NCI-H510A treated with DMSO at 0.1 percent for 48 hours (cell line): ENCODE measurements at places on chromosomes 4 and X.

DNA sequence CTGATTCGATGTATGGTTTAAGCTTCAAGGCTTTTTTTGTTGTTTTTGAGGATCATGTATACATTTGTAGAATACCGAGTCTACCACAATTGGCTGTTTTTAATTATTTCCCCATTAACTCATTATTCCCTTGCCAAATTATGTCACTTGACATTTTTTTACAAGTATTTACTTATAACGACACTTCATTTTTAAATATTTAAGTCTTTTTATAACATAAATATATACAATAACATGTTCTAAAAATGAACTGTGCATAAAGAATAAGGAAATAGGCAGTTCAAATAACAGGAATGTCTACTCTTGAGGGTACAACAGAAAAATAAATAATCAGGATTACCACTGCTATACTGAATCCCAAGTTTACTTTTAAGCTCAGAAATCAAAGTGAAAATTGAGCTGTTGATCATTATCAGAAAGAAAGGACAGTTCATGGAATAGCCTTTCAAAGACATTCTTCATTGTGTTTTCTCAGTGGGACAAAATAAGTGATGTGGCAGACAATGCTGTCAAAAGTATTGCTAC lies 627.5 kb downstream of the PCDH19 start:
- no peak for DNase-seq

DNA sequence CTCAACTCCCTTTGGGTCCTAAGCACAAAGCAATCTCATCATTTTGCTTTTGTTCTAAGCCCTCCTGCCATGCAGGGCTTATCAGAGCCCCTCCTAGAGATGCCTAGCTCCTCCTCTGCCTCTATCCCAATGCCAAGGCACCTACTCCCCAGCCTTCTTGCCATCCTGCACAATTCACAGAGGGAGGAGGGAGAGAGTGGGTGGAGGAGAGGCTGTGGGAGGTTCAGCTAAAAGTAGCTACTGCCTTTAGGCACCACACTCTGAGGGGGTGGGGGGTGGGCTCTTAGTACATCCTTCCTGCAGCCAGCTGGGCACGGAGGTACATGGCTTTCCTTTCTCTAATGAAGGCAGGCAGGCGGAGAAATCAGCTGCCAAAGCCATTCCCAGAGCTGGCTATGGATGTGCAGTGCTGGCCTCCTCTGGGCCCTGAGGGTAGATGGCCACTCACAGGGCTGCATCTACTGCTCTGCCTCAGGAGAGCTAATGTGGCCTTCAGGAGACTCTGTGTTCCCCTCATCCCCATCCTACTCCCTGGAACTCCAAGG lies 40.1 kb downstream of the ARHGEF9 start:
- no peak for DNase-seq

DNA sequence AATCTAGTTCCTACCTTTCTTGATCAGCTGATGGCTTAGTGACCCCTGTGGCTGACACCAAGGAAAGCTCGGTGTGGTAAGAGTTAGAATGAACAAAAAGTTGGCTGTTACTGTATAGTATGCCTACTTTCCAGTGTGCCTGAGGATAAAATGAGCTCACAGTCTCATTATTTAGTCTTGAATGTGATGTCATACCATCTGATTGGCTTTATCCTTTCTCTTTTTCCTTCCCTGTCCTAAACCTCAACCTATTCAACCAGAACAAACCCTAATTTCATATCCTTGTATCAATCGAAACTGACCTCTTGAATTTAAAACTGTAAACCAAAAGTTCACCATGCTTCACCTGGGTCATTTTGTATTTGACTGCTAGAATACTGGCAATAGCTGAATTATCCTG lies 156.4 kb downstream of the PPARGC1A start:
- no peak for DNase-seq

- DNase-seq = peak; percentile 20
Measured at GRCh38 chr4:113181289-113182007, 132.0 kb downstream of the ANK2 start.

- DNase-seq = no peak
Measured at GRCh38 chr4:23268072-23268771, 575.5 kb downstream of the GBA3 start.
